ENCODE measurements at places on chromosomes 12 and 14. TPM values are rescaled to one million over a fixed set of nuclear protein-coding genes. Genes with fewer than 3 reads are reported as not detected.

GRCh38 chr12:57531836-57532235 is 9.2 kb downstream of the MBD6 start:
- no peak overlapping the region for H3K27ac ChIP-seq
- no peaks in the 10 kb centered on the region for H3K4me1 ChIP-seq
- DNase-seq = no peak
- no peaks in the 10 kb centered on the region for H3K27me3 ChIP-seq
- H3K36me3 ChIP-seq = no peaks in the 10 kb centered on the region
- H3K4me3 ChIP-seq = no peak overlapping the region

DNA sequence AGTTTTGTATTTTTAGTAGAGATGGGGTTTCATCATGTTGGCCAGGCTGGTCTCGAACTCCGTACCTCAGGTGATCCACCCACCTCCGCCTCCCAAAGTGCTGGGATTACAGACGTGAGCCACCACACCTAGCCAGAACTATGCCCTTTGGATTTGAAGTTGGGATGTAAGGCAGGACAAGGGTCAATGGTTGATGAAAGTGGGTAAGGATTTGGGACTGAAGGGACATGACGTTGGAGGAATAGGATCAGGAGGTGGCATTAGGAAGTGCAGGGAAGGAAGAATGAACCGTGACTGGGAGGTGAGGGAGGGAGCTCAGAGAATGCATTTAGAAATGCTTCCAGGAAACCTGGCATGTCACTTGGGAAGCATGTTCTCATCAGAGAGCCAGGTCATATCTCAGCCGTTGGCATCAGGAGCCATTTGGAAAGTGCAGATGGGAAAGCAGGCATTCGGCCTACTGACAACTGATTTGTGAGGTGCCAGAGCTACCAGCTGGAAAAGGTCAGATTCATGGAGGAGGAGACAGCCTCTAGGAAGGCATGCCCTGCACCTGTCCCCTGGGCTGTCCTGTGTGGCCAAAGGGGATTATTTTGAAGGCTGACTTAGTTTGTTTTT is 2.2 kb downstream of the CRADD start:
- H3K27ac ChIP-seq = no peak overlapping the region
- DNase-seq = no peak
- H3K27me3 ChIP-seq = no peaks in the 10 kb centered on the region
- H3K36me3 ChIP-seq = no peaks in the 10 kb centered on the region
- no peak overlapping the region for H3K4me3 ChIP-seq

Gene NFKBIA
- 755 TPM for total RNA-seq

DNA sequence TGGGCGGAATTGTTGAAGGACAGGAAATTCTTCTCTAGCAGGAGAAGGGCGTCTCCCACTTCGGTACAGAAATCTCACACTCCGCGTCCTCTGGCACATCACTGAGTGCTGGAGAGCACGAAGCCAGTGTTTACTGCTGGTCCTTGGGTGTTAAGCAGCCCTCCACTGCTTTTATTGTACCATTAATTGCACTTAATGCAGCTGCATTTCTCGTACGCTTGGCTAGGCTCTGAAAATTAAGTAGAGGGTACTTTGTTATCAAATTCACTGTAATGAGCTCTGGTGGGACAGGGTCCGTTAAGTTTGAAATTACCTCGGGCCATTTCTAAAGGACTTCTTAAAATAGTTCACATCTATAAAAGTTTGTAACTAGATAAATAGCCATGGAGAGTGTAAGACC is 411.2 kb downstream of the NPAS3 start:
- H3K27ac ChIP-seq = no peak overlapping the region
- no peaks in the 10 kb centered on the region for H3K27me3 ChIP-seq
- no peaks in the 10 kb centered on the region for H3K4me1 ChIP-seq
- no peak for DNase-seq
- no peak overlapping the region for H3K4me3 ChIP-seq

DNA sequence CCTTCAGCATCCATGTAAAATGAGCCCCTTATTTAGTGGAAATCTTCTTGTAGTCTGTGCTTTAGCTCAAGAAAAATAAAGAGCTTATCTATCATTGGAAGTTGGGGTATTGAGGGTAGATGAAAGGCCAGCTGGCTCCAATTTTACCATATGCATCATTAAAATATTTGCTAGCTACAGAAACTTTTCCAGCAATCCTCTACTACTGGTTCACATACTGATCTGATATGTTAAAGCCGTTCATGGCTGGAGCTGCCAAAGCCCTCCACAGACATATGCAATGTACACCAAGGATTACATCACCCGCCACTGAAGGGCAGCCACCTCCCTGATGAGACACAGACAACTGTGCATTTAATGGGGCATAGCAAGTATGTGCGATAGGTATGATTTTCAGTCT is 1205.3 kb downstream of the GALC start:
- no peaks in the 10 kb centered on the region for H3K36me3 ChIP-seq
- no peak overlapping the region for H3K27ac ChIP-seq
- H3K4me3 ChIP-seq = no peak overlapping the region

Gene SPATS2
- total RNA-seq = 11.6 TPM

DNA sequence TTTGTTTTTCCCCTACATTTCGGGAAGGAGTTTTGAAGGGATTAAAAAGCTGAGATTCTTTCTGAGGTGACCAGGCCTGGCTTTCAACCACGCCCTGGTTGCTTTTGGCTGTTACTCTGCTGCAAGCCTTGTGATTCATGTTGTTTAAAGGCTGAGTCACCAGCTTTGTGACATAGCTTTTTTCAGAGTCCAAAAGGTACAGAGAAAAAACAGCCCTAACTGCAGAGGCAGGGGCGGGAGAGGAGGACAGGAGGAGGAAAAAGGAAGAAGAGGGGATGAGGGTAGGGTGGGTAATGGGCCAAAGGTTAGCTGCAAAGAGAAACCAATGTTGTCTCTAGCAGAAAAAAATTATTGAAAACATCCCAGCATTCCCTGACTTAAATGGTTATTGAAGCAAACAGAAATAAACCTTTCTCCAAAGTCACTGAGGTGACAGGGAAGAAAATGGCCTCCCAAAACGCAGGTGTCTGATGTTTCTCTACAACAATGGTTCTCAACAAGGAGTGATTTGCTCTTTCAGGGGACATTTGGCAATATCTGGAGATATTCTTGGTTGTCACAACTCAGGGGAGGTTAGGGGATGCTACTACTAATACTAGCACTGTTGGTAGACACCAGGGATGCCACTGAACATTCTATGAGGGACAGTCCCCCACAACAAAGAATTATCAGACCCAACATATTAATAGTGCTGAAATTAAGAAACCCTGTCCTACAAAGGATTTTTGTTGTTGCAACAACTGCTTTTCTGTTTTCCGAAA is 2.1 kb upstream of the UBC start:
- H3K4me3 ChIP-seq = no peak overlapping the region
- H3K27ac ChIP-seq = peak overlapping the region; percentile 89
- no peaks in the 10 kb centered on the region for H3K27me3 ChIP-seq
- peak; percentile 41 for DNase-seq

Data from ovary (tissue), 10 donors.